ENCODE measurements at places on chromosomes 7 and 10.

DNA sequence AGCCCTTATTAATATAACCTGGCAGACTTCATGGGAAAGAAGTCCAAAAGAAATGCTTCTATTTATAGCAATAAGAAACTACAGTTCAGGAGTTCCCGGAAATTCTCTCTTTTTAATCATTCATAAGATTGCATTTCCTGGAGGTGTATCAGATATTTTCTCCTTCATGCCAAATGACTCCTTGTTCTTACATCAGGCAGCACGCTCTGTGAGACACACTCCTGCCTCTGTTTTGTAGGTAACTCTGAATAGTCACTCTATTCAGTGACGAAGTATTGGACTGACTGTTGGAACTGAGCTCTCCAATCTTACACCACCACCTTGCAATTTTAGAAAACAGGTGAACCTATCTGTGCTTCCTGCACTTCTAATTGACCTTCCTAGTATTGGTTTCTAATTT lies 78.7 kb upstream of the MSRB2 start:
- DNase-seq: no peak

- DNase-seq: no peak
These were observed 129.1 kb downstream of the SND1 start for GRCh38 chr7:127781081-127781480.

GRCh38 chr10:22649390-22649841 lies 65.0 kb downstream of the PIP4K2A start:
- no peak for DNase-seq

DNA sequence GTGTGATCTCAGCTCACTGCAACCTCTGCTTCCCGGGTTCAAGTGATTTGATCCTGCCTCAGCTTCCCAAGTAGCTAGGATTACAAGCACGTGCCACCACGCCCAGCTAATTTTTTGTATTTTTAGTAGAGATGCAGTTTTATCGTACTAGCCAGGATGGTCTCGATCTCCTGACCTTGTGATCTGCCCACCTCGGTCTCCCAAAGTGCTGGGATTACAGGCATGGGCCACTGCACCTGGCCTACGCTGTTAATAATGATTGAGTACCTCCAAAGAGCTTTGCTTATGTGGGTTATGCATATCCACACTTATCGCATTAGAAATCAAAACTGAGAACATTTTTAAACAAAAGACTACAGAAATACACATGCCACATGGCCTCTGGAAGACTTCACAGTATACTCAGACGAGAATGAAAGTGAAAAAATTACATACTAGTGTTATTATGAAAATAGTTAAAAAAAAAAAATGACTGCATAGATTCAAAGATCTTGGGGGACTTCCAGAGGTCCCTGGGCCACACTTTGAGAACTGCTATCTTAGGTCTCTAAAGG lies 25.4 kb downstream of the RPP38 start:
- no peak for DNase-seq

- no peak for DNase-seq
These were observed 40.3 kb upstream of the MET start for GRCh38 chr7:116631676-116632075.

Measured in G401 (cell line).